ENCODE measurements at places on chromosomes 3 and 15.
A peak's percentile ranks its signal among the peaks of the same experiment; 100 is the strongest.

- no peak for DNase-seq
Observed at GRCh38 chr3:176328666-176329065, 868.6 kb downstream of the TBL1XR1 start.

- peak; percentile 58 for DNase-seq
Observed at GRCh38 chr15:88920186-88920891, 7.2 kb upstream of the MFGE8 start.

DNA sequence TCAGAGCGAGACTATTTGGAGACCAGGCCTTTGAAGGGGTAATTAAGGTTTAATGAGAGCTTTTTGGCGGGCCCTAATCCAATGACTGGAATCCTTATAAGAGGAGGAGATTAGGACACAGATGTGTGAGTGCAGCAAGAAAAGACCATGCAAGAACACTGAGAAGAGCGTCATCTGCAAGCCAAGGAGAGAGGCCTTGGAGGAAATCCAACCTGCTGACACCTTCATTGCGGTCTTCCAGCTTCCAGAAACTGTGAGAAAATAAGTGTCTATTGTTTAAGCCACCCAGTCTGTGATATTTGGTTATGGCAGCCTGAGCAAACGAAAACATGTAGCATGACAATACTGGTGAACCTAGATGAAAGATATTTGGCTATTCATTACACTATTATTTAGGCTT, 23.0 kb upstream of the MUSTN1 start:
- no peak for DNase-seq

DNA sequence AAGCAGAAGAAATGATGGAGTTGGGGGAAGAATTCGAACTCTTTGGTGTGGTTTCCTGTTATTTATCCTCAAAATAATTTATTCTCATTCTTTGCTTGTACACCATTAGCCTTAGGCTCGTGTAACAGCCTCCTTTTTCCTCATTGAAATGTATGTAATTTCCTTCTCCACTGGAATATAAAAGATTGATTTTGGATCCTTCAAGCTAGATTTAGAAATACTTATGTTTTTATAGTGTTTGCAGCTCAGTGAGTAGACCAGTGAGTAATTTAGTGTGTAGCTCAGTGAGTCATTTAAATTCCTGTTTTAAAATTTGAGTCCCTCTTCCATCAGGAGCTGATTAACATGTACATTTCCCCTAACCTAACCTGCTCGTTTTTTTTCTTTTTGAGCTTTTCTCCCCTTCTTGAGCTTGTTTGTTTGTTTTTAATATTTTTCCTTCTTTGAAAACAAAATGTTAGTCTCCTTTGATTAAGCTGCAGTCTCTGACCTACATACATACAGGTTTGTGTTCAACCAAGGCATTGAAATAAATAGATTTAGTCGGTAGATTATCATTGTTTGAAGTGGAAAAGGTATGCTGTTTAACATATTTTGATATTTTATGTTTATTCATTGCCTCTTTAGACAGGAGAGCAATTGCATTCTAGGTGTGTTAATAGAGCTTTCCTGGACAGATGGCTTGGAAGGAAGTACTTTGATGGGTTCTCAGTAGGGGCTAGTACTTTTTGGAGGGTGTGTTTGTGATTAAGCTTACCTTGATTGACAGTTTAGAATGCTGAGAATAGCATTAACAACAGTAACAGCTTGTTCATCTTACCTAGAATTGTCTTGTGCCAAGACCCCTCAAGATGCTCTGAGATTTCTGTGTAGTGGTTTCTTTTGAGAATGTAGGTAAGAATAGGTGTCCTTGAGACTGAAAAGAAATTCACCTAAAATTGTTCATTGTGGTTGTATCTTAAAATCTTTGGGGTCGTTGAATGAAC, 5.9 kb downstream of the USP3 start:
- DNase-seq, result no peak

GRCh38 chr3:35262406-35262805, 376.9 kb upstream of the ARPP21 start:
- no peak for DNase-seq

DNA sequence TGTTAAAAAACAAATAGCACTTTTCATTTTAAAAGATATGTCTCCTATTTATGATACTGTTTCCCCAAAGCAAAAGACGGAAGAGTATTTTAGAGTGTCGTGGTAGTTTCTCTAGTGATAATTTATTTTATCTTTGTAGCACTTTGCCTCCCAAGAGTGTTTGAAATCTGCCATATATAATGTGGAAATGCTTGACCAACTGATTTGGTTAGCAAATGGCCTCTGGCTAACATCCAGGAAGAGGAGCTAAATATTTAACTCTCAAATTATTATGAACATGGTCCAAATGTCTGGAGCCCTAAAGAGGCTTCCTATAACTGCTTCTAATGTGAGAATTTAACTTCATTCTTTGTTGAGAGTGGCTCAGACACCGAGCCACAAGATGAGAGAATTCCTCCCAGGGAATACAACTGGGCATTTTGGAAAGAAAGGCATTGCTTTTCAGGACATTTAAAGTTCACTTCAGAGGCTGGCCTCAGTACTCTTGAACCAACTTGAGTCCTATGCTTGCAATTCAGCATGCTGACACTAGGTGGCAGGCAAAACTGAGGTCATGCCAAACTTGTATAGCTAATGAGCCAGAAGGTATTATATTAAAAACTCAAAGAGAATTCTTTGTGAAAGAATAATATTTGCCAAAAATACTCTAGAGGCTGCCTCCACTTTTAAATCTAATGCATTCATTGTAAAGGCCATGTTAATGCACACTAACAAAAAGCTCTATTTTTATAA, 104.5 kb downstream of the RARB start:
- DNase-seq, result no peak

DNA sequence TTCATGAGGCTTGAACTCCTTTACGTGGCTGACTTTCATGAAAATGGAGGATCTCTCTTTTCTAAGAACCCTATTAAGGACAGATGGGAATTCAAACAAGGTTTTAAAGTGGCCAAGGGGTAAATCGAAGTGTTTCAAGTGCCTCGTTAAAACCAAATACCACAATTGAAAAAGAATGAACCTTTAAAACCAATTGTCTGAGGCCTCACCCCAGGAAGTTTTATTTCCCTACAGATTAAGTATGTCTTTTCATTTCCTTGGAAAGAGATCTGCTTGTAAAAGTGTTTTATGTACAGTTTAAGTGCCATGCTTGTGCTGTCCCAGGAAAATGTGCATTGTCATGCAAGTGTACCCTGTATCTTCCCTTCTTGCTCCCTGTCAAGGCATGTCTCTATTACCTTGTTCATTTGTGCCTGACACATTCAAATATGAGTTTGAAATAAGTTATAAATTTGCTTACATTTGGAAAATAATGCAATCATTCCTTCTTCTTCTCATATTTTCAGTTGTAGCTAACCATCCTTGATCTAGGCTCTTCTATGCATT, 138.7 kb downstream of the ZPLD1 start:
- DNase-seq, result no peak

DNA sequence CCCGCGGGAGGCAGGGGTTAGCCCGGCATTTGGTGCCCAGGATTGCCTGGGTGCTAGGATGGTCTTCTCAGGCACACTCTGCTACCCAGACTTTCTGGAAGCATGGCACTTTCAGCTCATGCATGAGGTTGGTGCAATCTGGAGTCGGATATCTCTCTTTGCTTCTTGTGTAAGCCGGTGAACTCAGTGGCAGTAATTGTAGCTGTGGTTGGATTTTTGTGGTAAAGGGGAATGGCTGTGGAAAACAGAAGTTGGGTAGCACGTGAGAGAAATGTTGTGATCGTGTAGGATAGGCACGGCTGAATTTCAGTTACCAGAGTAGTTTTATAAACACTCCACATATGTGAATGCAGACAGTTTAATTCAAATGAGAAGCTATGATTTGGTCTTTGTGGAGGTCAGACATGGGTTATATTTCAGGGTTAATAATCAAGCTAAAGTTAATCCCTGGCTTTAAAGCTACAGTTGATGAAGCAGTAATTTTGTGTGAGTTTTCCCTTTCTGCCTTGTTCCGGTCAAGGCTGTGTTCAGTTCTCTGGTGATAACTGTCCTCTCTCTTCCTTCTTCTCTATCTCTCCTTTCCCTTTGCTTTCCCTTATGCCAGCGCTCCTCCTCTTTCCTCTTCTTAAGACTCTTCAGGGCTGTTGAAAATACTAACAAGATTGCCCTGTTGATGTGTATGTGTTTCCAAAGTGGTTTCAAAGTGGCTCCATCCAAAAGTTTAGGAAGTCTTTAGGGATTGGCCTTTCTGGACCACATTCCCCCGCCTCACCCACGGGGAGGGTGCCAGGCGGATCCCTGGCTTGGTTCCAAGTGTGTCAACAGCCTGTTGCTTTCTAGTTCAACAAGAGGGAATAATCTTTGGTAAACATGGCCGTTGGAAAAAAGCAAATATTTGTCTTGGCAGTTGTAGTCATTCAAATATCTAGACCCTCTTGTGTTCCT, 404.6 kb upstream of the C2CD4B start:
- DNase-seq, result peak; percentile 83

DNA sequence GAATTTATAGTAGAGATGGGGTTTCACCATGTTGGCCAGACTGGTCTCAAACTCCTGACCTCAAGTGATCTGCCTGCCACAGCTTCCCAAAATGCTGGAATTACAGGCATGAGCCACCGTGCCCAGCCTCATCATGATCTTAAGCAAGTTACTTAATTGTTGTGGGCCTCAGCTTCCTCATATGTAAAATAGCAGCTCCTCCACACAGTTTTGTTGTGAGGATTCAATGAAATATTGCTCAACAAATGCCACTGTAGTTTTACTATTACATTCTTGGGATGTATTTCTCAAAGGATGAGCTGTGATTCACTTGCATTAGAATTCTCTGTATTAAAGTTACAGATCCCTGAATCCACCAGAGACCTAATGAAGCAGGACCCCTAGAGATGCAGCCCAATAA, 168.8 kb downstream of the ADAMTS9 start:
- DNase-seq, result peak; percentile 21

GRCh38 chr15:36177590-36178302, 401.7 kb upstream of the CDIN1 start:
- peak; percentile 66 for DNase-seq

DNA sequence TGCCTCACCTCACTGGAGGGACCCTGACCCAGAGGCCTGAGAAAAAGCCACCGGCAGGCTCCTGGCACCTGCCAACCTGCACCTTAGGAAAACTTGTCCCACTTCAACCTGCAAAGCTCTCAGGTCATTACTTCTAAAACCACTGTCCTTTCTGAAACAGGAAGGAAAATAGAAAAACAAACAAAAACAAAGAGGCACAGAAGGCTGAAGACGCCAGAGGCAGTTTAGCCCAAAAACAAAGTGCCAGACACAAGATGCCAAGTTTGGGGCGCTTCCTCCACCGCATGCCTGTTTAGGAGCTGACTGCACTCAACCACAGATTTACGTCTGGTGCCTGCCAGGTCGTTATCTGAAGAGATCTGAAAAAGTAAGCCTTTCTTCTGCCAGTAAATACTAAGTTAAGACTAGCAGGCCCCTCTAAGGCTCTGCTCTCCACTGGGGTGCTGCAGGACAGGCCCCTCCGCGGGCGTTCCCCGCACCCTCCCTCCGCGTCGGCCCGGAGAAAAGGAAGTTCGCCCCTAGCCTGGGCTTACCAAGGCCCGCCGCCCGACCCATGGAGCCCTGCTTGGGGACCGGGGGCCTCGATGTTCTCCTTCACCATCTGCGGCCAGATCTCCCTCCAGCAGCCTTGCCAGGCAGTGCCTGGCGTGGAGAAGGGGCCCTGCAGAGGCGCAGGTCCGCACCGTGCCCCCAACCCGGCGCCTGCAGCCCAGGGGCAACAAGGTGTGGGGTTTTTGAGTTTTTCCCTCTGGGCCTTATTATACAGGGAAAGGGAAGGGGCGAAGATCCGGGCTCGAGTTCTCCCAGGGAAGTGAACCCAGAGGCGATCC, 1.3 kb downstream of the GOLGA8A start:
- DNase-seq, result no peak

DNA sequence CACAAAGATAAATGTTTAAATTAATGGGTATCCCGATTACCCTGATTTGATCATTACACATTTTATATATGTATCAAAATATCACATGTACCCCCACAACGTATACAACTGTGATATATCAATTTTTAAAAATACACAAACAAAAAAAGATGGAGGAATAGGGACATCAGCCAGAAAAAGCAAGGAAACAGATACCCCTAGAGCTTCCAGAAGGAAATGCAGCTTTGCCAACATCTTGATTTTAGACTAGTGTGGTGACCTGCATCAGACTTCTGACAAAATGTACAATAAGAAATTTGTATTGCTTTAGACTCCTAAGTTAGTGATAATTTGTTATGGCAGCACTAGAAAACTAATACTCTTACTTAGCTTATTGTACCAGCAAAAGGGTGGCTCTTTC, 483.8 kb downstream of the TUSC7 start:
- DNase-seq, result no peak

- no peak for DNase-seq
Observed at GRCh38 chr3:71063773-71064290, 519.7 kb downstream of the FOXP1 start.

DNA sequence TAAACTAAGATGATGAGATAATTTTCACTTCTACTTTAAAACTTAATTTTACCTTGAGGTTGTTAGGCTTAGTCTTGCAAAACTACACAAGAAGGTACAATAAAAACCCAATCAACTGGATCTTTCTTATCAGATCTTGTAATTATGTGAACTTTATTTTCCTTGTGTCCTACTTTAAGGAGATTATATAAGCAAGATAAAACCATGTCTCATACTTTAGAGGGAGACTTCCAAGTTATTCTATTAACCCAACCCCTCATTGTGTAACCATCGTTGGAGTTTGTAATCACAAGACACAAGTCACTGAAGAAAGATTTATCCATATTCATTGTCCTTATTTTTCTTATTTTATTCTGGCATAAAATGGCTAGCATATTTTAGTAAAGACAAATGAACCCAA, 165.6 kb downstream of the SERPINI1 start:
- DNase-seq, result no peak

GRCh38 chr15:92636401-92636907, 19.1 kb downstream of the FAM174B start:
- no peak for DNase-seq

- no peak for DNase-seq
Observed at GRCh38 chr15:85141726-85142125, 160.1 kb downstream of the PDE8A start.

GRCh38 chr3:2354702-2355101, 256.0 kb downstream of the CNTN4 start:
- no peak for DNase-seq

DNA sequence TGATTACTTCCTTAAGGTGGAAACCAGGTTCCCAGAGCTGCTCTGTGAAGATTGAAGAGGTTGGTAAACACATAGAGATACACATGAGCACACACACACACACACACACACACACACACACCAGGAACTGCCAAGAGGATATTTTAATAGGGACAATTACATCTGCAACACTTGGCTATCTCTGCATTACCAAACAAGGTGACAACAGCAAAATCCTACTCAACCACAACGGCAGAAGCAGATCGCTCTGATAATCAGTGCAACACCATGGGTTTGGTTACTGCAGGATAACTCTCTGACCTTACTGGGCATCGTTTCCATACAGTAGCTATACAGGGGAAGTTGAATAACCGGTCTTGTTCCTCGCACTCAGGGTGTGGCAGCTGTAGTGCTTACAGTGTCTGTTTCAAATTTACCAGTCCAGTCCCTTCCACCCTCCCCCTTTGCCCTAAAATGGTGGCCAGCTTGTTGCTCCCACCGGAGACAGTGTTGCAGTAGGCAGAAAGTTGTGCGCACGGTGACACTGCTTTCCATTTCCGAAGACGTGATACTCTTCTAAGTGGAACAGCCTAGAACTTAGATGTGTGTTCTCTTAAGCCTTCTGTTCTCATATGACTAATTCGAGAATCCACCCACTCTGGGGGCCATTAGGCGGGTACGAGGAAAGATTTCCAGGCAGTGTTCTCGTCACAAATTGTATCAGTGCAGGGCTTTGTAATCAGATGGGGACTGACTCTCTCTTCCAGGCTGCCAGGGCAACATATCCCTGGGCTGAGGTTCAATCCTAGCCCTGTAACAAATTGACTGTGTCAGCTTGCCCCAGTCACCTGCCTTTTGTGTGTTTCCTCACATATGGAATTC, 176.2 kb downstream of the P3H2 start:
- DNase-seq, result no peak

Measured in GM04504 (cell line).